ENCODE measurements at places on chromosomes 12 and 14.

- no peak for DNase-seq
These were observed 53.8 kb downstream of the PHETA1 start for GRCh38 chr12:111314953-111315539.

DNA sequence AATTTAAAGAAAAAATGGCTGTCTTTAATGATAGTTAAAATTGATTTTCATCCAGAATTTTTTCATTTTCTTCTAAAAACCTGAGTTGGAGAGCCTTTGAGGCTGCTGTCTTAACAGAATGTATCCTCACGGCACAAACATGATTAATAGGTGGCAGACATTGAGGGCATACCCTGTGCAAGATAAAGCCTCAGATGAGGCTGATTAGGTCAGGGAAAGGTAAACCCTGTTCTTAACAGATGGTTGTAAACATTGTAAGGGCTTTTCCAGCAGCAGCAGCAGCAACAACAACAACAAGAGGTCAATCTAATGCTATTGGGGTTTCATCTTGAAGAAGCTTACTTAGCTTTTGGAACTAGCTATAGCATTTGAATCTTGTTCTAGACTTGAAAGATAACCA lies 17.4 kb downstream of the GNG2 start:
- no peak for DNase-seq

DNA sequence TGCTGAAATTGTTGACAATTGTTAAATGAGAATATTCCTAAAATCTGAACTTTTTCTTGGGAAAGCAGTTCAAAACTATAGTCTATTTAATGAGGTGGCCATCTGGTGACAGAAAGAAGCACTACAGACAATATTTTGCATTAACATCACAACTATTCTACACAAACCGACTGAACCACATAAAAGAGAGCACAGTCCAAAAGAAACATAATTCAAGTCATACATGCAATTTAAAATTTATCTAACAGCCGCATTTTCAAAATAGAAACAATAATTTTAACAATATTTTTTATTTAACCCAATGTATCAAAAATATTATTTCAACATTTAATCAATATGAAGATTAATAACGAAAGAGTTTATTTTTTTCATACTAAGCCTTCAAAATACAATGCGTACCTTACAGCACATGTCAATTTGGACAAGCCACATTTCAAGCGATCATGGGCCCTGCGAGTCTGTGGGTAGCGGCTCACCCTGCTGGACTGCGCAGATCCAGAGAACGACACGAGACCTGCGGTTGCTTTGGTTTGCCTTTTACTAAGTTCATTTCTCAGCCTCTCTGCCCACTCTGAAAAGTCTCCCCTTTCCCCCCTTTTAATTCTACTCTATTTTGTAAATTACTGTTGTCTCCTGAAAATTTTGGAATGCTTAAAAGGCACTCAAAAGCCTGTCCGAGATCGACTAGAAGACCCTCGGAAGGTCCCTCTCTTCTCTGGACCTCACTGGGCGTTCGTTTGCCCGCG lies 947 bp upstream of the LRRC9 start:
- DNase-seq = no peak

DNA sequence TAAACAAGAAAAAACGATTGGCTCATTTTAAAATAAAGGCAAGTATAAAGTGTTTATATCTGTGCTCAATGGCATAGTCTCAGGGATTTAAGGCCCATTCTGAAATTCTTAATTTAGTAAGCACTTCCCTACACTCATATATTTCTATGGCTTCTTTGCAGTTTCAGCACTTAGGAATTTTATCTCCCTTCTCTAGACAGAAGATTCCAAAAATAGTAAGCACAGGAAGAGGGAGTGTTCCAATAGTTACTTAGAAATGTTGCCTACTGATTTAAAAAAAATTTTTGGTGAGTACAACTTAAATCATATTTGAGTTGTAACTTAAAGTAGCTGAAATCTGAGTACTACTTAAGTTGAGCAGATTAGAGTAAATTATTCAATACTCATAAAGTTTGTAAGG lies 19.8 kb downstream of the INSM2 start:
- DNase-seq = no peak

DNA sequence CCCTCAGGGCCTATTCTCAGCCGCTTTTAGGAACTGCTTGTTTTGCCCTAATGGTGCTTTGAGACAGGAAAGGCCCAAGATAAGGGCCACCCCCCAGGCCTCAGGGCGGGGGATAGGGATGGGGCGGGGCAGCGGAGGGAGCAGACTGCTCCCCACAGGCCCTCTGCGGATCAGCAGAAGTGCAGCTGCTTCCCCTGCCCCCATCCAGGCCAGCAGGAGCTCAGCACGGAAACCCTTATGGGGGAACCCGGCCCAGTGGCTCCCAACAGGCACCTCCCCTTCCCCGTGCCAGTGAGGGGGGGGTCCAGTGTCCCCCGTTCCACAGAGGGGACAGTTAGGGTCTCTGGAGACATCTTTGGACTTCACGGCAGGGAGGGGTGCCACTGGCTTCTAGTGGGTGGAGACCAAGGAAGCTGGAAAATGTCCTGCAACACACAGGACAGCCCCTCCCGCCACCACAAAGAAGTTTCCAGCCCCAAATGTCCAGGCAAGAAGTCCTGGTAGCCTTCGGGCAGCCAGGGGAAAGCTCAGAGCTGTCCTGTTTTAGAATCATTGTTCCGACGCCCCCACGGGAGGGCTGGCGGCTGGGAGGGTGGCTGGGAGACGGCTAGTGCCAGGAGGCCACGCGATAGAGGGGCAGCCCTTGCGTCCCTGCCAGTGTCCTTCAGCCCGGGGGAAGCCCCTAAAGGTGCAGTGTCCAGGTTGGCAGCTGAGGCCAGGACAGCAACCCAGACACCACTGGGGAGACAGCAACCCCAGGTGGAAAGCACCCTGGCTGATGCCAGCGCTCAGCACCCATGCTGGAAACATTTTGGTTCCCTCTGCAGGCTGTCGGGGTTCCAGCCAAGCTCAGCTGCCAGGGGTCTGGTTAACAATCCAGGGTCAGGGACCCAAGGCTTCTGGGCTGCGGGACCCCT lies 10.4 kb upstream of the GPR132 start:
- no peak for DNase-seq

DNA sequence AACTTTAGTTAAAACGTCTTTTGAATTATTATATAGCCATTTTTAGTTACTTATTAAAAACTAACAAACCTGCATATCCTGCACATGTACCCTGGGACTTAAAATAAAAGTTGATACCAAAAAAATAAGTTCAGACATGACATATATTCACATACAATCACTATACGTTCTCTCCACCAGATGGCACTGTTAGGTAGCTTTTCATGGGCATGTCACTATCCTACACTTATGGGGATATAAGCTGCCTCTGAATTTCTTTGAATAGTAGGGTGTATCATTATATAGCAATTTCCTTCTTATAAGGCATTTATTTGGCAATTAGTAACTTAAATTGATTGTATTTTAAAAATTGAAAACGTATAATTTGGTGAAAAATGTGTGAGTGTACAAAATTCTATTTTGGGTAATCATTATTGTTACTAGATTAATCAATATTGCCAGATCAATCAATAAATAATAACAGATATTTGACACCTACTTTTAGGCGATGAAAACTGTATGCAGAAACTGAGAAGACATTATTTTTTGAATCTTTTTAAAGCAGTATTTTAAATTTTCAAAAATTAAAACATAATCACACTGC lies 31.8 kb upstream of the OR10A7 start:
- DNase-seq = peak; percentile 58
